ENCODE measurements at places on chromosomes 3 and 15.

DNA sequence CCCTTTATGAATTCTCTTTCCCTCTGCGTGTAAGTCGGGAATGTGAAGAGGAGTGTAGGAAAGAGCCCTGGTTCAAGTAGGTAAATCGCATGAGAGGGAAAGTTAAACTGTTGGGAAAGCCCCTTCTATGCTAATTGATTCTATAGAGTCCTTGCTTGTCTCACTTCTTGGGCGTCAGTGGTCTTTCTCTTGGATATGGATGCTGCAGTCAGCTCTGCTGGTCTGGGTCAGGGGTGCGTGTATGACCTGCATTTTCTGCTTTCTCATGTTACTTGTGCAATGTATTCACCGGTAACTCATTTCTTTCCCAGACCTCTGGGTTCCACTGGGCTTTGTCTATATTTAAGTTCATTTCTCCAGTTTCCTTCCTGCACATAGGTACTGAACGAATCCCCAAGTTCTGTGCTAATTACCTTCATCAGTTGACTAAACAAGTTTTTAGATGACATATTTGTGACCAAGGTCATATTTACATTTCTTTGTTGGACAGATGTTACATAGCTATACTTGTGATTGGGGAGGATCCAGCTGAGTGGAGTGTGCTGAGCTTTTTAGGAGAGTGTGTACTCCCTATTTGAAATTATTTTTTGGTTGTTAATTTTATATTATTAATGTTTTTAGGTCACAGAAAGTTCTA, 1.4 kb downstream of the SETD5 start:
- DNase-seq: no peak

DNA sequence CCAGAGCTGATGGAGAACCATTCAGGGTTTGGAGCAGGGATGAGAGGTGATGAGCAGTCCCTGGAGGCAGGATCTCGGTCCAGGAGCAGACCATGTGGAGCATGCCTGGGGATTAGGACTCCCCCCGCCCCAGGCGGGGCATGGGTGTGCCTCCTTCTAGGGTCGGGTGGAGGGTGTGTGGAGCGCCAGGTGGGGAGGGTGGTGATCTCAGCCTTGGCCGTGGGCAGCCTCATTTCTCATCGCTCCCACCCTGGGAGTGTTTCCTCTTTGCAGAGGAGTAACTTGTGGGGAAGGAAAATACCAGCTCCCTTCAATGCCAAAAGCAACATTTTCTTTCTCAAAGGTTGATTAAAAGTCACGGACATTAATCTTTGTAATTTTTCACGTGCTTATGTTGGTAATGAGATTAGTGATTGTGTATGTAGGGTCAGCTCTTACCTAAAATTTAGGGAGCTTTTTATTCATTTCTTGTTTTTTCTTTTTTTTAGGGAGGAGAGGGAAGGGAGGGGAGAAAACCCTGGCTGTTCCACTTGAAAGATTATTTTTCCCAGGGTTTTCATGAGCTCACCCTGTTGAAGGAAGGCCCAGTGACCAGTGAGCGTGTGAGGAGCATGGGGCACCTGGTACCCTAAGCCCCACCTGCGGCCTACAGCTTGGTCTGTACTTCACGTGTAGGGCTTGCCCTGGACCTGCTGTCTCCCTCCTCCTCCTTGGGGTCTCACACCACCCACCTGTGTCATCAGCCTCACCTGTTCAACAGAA, 11.0 kb downstream of the FBLN2 start:
- DNase-seq: no peak

- DNase-seq: no peak
These were observed 158.7 kb downstream of the GBE1 start for GRCh38 chr3:81602781-81603180.

DNA sequence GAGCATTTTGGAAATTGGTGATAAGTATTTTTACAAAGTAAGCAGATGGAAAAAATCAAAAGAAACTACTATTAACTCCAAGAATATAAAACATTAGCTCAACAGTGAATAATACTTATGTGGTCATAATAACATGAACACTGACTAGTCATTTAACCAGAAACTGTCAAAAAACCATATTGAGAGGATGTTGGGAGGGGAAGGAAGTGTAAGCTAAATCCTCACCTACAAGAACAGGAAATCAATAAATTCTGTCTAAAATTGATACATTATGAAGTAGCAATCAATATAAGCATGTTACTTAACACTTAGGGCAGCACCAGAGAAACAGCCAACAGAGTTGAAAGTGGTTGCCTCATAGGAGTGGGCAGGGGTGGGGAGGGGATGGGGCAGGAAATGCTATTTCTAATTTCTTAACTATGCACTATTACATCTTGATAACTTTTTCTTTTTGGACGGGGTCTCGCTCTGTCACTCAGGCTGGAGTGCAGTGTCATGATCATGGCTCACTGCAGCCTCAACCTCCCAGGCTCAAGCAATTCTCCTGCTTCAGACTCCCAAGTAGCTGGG, 41.7 kb downstream of the CCR3 start:
- DNase-seq: no peak

DNA sequence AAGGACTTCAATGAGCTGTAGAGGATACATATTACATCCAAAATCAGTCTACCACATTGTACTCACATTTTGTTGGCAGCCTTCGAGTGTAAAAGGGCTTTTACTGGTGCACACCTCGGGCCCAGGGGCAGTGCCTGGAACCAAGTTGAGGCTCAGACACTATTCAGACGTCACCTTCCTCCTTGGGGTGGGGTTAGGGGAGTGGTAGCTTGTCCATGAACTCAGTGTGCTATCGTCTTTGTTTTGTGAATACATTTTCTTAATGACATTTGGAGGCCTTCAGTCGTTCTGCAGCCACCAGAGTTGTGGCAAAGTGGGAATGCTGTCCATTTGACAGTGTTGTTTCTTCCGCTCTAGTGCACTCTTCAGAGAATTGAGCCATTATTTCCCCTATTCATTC, 114.2 kb downstream of the PGPEP1L start:
- no peak for DNase-seq

- DNase-seq: no peak
These were observed 93.3 kb upstream of the RAD18 start for GRCh38 chr3:9056581-9056980.

Data from activated CD4-positive, alpha-beta T cell treated with anti-CD3 and anti-CD28 coated beads, Interleukin-2, amount 50 U/mL, for 24 hours (primary cell).